ENCODE measurements at places on chromosomes 2 and 18. TPM values are rescaled to one million over a fixed set of nuclear protein-coding genes. Genes with fewer than 3 reads are reported as not detected.

AMER3 gene
- total RNA-seq, result not detected

CNTNAP5 gene
- total RNA-seq, result not detected

UNC50 gene
- total RNA-seq, result 40.1 TPM

CTNNA2 gene
- total RNA-seq, result not detected

DRC1 gene
- not detected for total RNA-seq

SERPINB10 gene
- not detected for total RNA-seq

LIMS4 gene
- total RNA-seq, result 1.4 TPM

Measured in smooth muscle cell of the coronary artery (primary cell).